ENCODE measurements at places on chromosomes 11 and 22. TPM values are rescaled to one million over a fixed set of nuclear protein-coding genes. Genes with fewer than 3 reads are reported as not detected.

- DNase-seq = no peak
- H3K4me1 ChIP-seq = peaks cover 3% of the 10 kb centered on the region
- no peak overlapping the region for H3K4me3 ChIP-seq
- no peak overlapping the region for H3K27ac ChIP-seq
- H3K27me3 ChIP-seq = peaks cover under 1% of the 10 kb centered on the region
- no peaks in the 10 kb centered on the region for H3K36me3 ChIP-seq
Measured at GRCh38 chr11:70174547-70175235, 28.4 kb upstream of the FADD start.

GRCh38 chr11:123168241-123168640 lies 26.8 kb downstream of the CLMP start:
- H3K36me3 ChIP-seq = no peaks in the 10 kb centered on the region
- no peak for DNase-seq
- no peak overlapping the region for H3K4me3 ChIP-seq
- H3K27me3 ChIP-seq = no peaks in the 10 kb centered on the region
- H3K27ac ChIP-seq = no peak overlapping the region

DNA sequence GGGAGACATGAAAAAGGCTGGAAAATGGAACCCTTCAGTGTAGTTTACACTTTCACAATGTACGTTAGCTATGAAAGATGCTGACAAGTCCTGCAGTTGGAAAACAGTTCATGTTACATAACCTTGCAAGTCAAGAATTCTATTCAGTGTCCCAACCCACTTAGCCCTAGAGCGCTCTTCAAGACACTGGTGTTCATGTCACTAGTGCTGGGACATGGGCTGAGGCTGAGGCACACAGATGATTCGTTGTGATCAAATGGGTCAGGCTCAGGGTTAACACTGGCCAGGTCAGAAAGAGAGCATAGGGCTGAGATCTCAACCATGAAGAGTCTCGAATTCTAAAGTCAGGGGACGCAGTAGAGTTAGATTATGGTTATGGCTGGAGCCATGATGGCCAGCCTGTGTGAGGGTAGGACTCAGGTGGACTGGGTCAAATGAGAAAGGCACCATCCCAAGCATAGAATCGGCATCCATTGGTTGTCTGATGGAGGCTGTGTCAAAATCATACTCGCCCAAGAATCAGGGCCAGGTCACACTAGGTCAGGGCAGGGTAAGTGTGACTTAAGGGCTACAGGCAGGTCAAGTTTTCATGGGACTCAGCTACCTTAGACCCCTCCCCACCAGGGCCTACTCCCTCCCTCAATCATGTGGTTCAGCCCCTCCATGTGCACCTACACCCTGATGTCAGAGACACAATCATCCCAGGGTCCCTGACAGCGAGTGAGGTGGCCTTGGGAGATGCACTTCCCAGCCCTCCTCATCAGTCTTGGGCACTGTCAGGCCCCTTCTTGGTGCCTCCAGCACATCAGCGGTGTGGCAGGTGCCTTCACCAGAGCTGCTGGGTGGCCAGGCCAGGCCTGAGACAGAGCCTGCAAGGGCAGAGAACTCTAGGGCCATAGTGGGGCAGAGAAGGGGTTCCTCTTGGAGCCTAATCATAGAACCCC lies 20.2 kb downstream of the IGLL5 start:
- H3K36me3 ChIP-seq = no peaks in the 10 kb centered on the region
- peaks cover 10% of the 10 kb centered on the region for H3K27me3 ChIP-seq
- DNase-seq = no peak

DNA sequence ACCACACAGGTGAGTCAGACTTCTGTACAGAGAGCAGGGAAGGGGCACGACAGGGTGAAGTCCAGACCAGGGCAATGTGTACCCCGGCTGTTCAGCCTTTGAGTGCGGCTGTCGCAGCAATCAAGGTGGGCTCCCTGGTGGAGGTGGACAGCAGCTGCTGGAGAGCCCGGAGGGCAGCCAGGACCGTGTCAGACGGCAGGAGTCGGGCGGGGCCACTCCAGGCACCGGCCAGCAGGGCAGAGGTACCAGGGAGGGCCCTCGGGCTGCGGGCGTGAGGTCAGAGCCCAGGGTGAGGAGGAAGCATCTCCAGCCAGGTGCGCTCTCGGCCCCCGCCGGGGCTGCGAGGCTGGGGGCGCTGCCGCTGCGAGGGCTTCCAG lies 802 bp upstream of the PIM3 start:
- peak overlapping the region; percentile 71 for H3K27ac ChIP-seq
- peaks cover 63% of the 10 kb centered on the region for H3K4me1 ChIP-seq
- peaks cover 22% of the 10 kb centered on the region for H3K36me3 ChIP-seq
- H3K27me3 ChIP-seq = peaks cover 2% of the 10 kb centered on the region
- no peak for DNase-seq

- H3K27me3 ChIP-seq = no peaks in the 10 kb centered on the region
- H3K36me3 ChIP-seq = peaks cover 29% of the 10 kb centered on the region
- no peak overlapping the region for H3K4me3 ChIP-seq
- no peaks in the 10 kb centered on the region for H3K4me1 ChIP-seq
- DNase-seq = no peak
Measured at GRCh38 chr11:65077451-65077850, 6.4 kb downstream of the CDCA5 start.

- peak overlapping the region; percentile 95 for H3K4me3 ChIP-seq
- DNase-seq = peak; percentile 56
- no peaks in the 10 kb centered on the region for H3K27me3 ChIP-seq
- H3K4me1 ChIP-seq = peaks cover 41% of the 10 kb centered on the region
- H3K27ac ChIP-seq = peak overlapping the region; percentile 96
Measured at GRCh38 chr11:57637626-57638004, 12.1 kb downstream of the YPEL4 start.

CDK2AP2 gene
- 7.9 TPM for total RNA-seq

TEX12 gene
- total RNA-seq = 0.22 TPM

CALCB gene
- total RNA-seq = 0.66 TPM

CEP126 gene
- 3.5 TPM for total RNA-seq

DNA sequence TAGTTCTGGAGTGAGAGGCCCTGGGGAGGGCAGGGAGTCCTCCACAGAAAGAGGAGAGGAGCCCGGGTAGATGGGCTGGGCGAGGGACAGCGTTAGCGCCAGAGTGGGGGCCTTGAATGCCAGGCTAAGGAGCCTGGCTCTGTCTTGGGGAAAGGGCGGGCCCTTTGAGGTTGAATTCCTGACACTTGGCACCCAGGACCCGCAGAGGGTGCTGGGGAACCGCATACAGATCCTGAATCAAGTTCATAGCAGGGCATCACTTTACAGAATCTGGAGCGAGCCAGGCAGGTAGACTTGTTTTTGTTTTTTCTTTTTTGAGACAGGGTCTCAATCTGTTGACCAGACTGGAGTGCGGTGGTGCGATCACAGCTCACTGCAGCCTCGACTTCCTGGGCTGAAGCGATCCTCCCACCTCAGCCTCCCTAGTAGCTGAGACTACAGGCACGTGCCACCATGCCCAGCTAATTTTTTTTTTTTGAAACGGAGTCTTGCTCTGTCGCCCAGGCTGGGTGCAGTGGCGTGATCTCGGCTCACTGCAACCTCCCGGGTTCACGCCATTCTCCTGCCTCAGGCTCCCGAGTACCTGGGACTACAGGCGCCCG lies 6.1 kb downstream of the CARNS1 start:
- peaks cover 52% of the 10 kb centered on the region for H3K4me1 ChIP-seq

DNA sequence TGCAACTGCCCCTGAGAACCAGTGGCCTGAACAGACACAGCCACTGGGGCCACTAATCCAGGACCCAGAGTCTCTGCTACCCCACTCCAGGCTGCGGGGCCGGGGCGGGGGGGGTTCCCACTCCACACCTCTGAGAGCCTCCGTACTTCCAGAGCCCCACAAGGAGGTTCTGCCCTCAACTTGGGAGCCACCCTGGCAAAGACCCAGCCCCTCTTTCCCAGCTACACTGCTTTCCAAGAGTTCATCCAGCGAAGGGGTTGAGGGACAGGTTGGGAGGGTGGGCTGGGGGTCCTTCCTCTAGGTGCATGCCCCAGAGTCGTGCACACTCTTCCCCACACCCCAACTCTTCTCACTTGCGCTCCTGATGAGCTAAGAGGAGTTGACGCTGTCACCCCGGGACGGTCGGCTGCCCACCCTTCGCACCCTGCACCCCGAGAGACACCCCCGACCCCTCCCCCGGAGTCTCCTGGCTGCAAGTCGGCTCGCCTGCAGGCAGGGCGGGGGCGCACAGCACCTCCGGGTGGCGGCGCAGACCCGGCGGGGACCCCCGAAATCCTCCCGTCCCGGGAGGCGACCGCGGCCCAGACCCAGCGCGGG lies 531 bp downstream of the RAB3IL1 start:
- H3K4me3 ChIP-seq = peak overlapping the region; percentile 64
- DNase-seq = peak; percentile 36
- no peaks in the 10 kb centered on the region for H3K27me3 ChIP-seq
- peak overlapping the region; percentile 35 for H3K27ac ChIP-seq
- H3K36me3 ChIP-seq = peaks cover 3% of the 10 kb centered on the region

DNA sequence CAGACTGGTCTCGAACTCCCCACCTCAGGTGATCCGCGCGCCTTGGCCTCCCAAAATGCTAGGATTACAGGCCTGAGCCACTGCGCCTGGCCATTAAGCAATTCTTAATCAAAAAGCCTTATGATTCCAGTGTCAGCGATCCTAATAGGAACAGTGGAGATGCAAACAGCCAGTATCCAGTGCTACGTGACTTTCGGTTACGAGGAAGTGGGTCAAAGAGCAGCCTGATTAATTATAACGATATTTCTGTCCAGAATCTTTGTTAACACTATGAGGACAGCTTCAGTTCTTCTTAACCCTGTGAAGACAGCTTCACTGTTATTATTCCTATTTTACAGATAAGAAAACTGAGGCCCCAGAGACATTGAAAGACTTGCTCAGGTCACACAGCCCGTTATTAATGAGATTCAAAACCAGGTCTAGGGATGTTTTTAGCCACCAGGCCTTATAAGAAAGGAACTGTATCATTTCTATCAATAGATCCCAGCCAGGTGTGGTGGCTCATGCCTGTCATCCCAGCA lies 17.3 kb upstream of the HMOX1 start:
- no peaks in the 10 kb centered on the region for H3K4me1 ChIP-seq
- no peak overlapping the region for H3K4me3 ChIP-seq
- peaks cover 3% of the 10 kb centered on the region for H3K27me3 ChIP-seq
- no peaks in the 10 kb centered on the region for H3K36me3 ChIP-seq
- H3K27ac ChIP-seq = no peak overlapping the region
- no peak for DNase-seq

DNA sequence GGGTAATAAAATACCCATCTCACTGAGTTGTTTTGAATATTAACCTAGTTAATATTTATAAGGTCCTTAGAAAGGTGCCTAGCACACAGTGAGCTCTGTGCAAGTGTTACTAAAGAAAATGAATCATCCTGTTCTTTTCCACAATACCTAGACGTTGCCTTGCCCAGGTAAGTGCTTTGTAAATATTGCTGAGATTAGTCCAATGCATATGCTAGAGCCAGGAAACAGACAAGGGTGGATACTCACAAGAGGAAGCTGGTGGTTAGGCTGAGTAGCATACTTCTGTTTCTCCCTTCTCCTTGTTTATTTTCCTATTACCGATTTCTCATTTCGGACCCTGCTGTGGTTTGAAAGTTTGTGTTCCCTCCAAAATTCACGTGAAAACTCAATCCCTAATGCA lies 58.1 kb upstream of the BARX2 start:
- no peak overlapping the region for H3K27ac ChIP-seq
- peaks cover 24% of the 10 kb centered on the region for H3K4me1 ChIP-seq
- no peak overlapping the region for H3K4me3 ChIP-seq
- no peaks in the 10 kb centered on the region for H3K27me3 ChIP-seq

GRCh38 chr11:55726715-55727324 lies 46.4 kb upstream of the OR5D13 start:
- H3K4me3 ChIP-seq = no peak overlapping the region
- H3K27ac ChIP-seq = no peak overlapping the region
- no peaks in the 10 kb centered on the region for H3K4me1 ChIP-seq
- no peak for DNase-seq
- H3K27me3 ChIP-seq = no peaks in the 10 kb centered on the region

C11orf91 gene
- not detected for total RNA-seq

DNA sequence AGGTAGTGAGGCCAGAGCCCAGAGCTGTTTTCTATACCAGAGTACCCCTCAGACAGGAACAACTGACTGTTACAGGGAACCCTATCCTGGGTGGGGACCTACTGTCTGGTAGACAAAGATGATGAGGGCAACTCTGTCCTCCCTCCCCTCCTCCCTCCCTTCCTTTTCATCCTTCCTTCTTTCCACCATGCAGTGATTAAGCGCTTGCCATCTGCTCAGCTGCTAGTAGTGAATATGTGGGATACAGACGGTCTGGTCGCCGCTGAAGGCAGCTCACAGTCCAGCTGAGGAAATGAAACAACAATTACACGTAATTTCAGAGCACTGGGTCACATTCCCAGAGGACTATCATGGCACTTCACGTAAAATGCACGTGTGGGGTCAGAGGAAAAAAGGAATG lies 597.1 kb downstream of the BUD13 start:
- H3K27me3 ChIP-seq = peaks cover 11% of the 10 kb centered on the region
- H3K4me1 ChIP-seq = peaks cover 9% of the 10 kb centered on the region
- no peak overlapping the region for H3K27ac ChIP-seq
- H3K36me3 ChIP-seq = no peaks in the 10 kb centered on the region

DNA sequence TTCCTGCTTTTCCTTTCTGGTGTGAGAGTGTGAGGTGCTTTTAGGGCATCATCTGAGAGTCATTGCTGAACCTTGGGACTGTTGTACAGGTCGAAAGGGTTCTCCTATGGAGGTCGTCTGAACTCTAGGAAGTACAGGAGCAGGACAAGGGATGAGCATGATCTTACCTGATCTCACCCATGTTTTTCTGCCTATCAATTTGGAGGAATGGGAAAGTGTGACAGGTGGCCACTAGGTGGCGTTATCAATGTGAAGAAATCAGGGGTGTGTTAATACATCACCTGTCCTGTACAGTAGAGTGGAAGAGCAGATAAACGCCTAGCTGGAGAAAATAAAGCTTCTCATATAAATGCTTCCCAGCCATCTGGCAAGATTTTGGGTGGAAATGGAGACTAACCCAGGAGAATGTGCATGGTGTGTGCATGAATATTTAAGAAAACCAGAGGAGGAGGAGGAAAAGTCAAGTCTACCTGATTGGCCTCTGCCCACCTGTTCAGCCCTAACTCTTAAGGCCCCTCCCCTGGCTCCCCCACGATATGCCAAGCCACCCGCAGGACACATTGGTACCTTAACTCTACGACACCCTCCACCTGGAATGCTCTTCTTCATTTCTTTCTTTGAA lies 72.0 kb upstream of the NARS2 start:
- DNase-seq = peak; percentile 24
- peaks cover 8% of the 10 kb centered on the region for H3K27me3 ChIP-seq
- no peak overlapping the region for H3K27ac ChIP-seq
- no peak overlapping the region for H3K4me3 ChIP-seq

P4HA3 gene
- 3.0 TPM for total RNA-seq

PRR33 gene
- 2.0 TPM for total RNA-seq

DNA sequence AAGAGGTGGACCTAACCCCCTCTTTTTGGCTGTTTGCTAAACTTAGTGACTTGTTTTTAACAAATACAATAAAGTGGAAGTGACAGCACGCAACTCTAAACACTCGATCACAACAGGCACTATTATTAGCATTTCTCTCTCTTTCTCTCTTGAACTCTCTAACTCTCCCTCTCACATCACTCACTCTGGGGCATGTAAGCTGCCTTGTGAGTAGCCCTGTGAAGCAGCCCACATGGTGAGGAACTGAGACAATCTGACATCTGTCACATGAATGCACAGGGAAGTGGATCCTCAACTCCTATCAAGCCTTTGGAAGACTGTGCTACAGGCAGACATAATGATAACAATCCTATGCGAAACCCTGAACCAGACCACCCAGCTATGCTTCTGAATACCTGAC lies 609.0 kb upstream of the CNTN5 start:
- H3K4me3 ChIP-seq = no peak overlapping the region
- no peak for DNase-seq

BIK gene
- total RNA-seq = 0.18 TPM

Data from muscle of leg (tissue), 16 donors.